ENCODE measurements at places on chromosomes 3 and 15. TPM values are rescaled to one million over a fixed set of nuclear protein-coding genes. Genes with fewer than 3 reads are reported as not detected.

The NCBP2 gene
- 4.1 TPM for total RNA-seq

The PCOLCE2 gene
- 5.3 TPM for total RNA-seq

The ACKR2 gene
- 6.2 TPM for total RNA-seq

DNA sequence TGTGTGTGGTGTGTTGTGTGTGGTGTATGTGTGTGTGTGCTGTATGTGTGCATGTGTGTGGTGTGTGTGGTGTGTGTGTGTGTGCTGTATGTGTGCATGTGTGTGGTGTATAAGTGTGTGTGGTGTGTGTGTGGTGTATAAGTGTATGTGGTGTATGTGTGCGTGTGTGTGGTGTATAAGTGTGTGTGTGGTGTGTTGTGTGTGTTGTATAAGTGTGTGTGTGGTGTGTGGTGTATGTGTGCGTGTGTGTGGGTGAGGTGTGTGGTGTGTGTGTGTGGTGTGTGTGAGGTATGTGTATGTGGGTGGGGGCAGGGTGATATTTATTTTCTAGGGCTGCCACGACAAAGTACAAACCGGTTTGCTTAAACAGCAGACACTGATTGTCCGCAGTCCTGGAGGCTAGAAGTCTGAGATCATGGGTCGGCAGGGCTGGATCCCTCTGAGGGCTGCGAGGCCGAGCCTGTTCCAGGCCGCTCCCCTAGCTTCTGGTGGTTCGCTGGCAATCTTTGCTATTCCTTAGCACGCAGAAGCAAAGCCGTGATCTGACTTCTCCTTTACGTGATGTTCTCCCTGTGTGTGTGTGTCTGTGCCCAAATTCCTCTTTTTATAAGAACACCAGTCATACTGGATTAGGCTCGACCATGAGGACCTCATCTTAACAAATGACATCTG is 160.2 kb downstream of the XXYLT1 start:
- no peak for DNase-seq
- no peak overlapping the region for H3K27ac ChIP-seq
- no peaks in the 10 kb centered on the region for H3K36me3 ChIP-seq
- no peaks in the 10 kb centered on the region for H3K27me3 ChIP-seq
- H3K4me3 ChIP-seq, result no peak overlapping the region

- no peak overlapping the region for H3K27ac ChIP-seq
- no peaks in the 10 kb centered on the region for H3K27me3 ChIP-seq
- no peaks in the 10 kb centered on the region for H3K36me3 ChIP-seq
- DNase-seq, result no peak
- no peaks in the 10 kb centered on the region for H3K4me1 ChIP-seq
- H3K4me3 ChIP-seq, result no peak overlapping the region
Measured at GRCh38 chr3:11900824-11901223, 54.1 kb upstream of the TAMM41 start.

GRCh38 chr3:105826778-105827634 is 41.8 kb downstream of the CBLB start:
- H3K27me3 ChIP-seq, result no peaks in the 10 kb centered on the region
- no peak for DNase-seq
- no peak overlapping the region for H3K4me3 ChIP-seq
- H3K4me1 ChIP-seq, result no peaks in the 10 kb centered on the region

All from uterus (tissue), 4 donors.